ENCODE measurements at places on chromosomes 5 and 9.
A peak's percentile ranks its signal among the peaks of the same experiment; 100 is the strongest.

GRCh38 chr5:146233441-146233840, 30.0 kb downstream of the RBM27 start:
- DNase-seq = no peak

GRCh38 chr5:170365831-170366230, 23.3 kb downstream of the KCNMB1 start:
- no peak for DNase-seq

DNA sequence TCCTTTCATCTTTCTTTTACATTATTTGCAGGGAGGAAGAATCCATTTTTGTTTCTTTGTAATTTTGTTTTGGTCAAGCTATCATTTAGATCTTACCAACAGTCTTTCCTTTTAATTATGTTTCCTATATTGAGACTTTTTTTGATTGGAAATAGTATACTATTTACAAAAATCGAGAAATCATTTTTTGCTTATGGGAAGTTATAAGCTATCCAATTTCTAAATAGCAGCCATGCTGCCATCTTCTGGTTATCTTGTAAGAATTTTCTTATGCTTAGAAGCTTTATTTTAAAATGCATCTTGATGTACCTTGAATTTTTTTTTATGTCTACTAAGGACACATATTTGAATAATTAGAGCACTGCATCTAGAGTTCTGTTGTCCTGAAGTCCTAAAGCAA, 821.2 kb downstream of the PTPRD start:
- DNase-seq = peak; percentile 47

GRCh38 chr5:113693701-113694100, 180.2 kb downstream of the YTHDC2 start:
- DNase-seq = no peak

- no peak for DNase-seq
These were observed 24.5 kb upstream of the CRB2 start for GRCh38 chr9:123331346-123332060.
